CD4-positive, alpha-beta T cell treated with Interleukin-1 beta for 1 hour (primary cell): ENCODE measurements at places on chromosomes 7 and 10.

GRCh38 chr10:22340329-22341189, 4.7 kb upstream of the SPAG6 start:
- peak; percentile 73 for DNase-seq

DNA sequence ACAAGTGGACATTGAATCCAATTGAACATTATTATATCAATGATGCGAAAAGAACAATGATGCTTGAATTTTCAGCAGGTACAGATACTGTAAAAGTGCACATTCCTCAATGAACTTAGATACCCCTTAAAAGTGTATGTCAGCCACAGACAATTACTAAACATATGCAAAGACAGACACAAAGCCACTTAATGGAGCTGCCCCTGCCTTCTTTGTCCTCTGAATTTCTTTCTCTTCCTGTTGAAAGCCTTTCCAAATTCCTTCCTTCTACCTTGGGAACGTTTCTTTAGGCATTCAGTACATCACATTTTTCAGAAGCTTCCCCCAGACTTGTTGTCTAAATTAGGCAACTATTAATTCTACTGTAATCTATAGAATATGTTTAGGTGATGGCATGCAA, 706.8 kb upstream of the MBL2 start:
- no peak for DNase-seq

- DNase-seq: no peak
Observed at GRCh38 chr10:10223131-10223530, 794.5 kb upstream of the CELF2 start.

GRCh38 chr7:74092964-74093471, 9.4 kb downstream of the LIMK1 start:
- DNase-seq: peak; percentile 48

DNA sequence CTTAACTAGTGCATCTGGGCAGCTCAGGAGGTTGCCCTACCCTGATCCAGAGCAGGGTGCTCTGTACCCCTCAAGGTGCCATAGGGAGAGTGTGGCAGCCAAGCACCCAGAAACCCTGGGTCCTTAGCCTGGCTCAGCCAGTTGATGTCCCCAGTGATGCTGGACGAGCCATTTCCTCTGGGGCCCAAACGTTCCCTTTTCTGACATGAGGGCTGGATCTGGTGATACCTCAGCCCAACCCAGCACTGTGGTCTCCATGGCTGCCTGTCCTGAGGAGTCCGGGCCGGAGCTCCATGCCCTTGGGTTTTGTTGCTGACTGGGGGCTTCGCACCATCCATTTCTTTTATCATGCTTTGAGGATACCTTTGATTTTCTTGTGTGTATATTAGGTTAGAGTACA, 87.9 kb upstream of the IKZF1 start:
- no peak for DNase-seq

- DNase-seq: no peak
Observed at GRCh38 chr7:44273681-44274622, 51.4 kb downstream of the CAMK2B start.

GRCh38 chr7:94289071-94289470, 105.6 kb upstream of the COL1A2 start:
- DNase-seq: no peak

GRCh38 chr7:111694376-111694775, 132.1 kb upstream of the IMMP2L start:
- DNase-seq: no peak

DNA sequence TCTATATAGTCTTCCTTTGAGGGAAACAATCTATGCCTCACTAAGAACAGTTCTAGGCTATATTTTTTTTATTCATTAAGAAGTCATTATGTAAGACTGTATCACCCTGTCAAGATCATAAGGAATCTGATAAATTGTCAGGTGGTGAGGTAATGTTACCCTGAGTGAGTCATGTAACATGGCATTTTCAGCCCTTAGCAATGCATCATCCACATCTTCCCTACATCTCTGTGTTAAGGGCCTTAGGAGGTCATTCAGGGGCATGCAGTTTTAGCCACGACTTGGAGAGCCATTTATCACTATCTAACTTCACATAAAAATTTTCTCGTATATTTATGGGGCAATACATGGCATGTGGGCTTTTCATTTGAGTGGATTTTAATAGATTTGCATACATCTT, 924.5 kb upstream of the MBL2 start:
- DNase-seq: no peak

GRCh38 chr7:28815369-28815927, 142.7 kb downstream of the TRIL start:
- no peak for DNase-seq

- no peak for DNase-seq
Observed at GRCh38 chr7:31373337-31374289, 33.1 kb upstream of the NEUROD6 start.

DNA sequence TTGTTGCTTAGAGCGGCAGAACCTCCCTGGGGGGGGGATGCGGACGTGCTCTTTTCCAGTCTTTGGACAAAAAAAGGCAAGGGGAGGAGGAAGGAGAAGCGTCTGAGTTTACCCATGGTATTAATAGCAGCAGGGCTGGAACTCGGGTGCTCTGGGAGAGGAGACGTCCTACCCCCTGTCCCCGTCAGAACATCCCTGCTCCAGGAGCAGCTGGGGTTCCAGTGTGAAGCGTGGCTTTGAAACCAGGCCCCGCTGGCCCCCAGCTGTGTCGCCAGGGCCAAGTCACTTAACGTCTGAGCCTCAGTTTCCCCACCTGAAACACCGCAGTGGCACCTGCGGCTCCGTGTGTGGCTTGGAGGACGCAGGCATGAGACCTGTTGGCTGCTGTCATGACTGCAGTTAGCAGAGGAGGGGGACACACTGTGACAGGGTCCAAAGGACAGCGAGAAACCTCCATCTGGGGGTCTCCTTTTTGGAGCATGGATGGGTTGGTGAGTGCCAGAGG, 1.4 kb downstream of the AMZ1 start:
- DNase-seq: no peak

- no peak for DNase-seq
Observed at GRCh38 chr7:90593205-90593604, 2.9 kb upstream of the CDK14 start.

- DNase-seq: no peak
Observed at GRCh38 chr10:83952314-83952713, 187.0 kb upstream of the GHITM start.
